ENCODE measurements at places on chromosomes 16 and 17. TPM values are rescaled to one million over a fixed set of nuclear protein-coding genes. Genes with fewer than 3 reads are reported as not detected.

Gene CD7
- not detected for total RNA-seq

Gene C16orf92
- total RNA-seq: not detected

Gene GRB2
- 91.2 TPM for total RNA-seq

Gene NPIPA8
- not detected for total RNA-seq

Gene CBX2
- 14.1 TPM for total RNA-seq

Gene IL17C
- not detected for total RNA-seq

Gene RUNDC3A
- total RNA-seq: not detected

Gene FN3KRP
- 19.1 TPM for total RNA-seq

Gene ABI3
- total RNA-seq: 12.9 TPM

Gene HBA2
- 0.42 TPM for total RNA-seq

Gene ASPHD1
- total RNA-seq: not detected

Gene RHOT1
- total RNA-seq: 40.3 TPM

Gene NPIPB2
- total RNA-seq: 1.0 TPM

Gene ATAD5
- total RNA-seq: 6.6 TPM

Gene NDUFAF8
- total RNA-seq: 26.9 TPM

Gene SLC6A2
- total RNA-seq: not detected

Gene FBXO39
- 3.7 TPM for total RNA-seq

Gene SGCA
- total RNA-seq: not detected

Gene CCR7
- total RNA-seq: 0.33 TPM

Gene MYH13
- not detected for total RNA-seq

Gene ENDOV
- total RNA-seq: 19.5 TPM

Gene SSTR5
- 0.17 TPM for total RNA-seq

Gene G6PC3
- 14.3 TPM for total RNA-seq

Gene NLRC3
- 2.0 TPM for total RNA-seq

Gene KRTAP9-2
- not detected for total RNA-seq

Gene CD300LB
- total RNA-seq: not detected

Gene LDHD
- total RNA-seq: 1.7 TPM

Gene TRIM72
- total RNA-seq: not detected

Gene PLEKHH3
- total RNA-seq: 20.0 TPM

Gene ADORA2B
- total RNA-seq: 3.6 TPM

Gene CNTNAP1
- 41.2 TPM for total RNA-seq

Gene BRICD5
- total RNA-seq: 4.4 TPM

Gene KRT39
- total RNA-seq: not detected

Gene KRT40
- total RNA-seq: not detected

Gene KRT25
- not detected for total RNA-seq

Gene SEPTIN12
- not detected for total RNA-seq

Gene ALOXE3
- total RNA-seq: 0.05 TPM

Gene LGALS9B
- total RNA-seq: not detected

Gene OR2C1
- not detected for total RNA-seq

Gene FBF1
- 6.2 TPM for total RNA-seq

Gene PYDC1
- not detected for total RNA-seq

Gene ZNF213
- 14.6 TPM for total RNA-seq

Gene UBE2O
- total RNA-seq: 27.8 TPM

Gene CCL16
- total RNA-seq: 0.68 TPM

Gene CAPNS2
- 1.7 TPM for total RNA-seq

Gene HLF
- total RNA-seq: not detected

Gene MMP15
- 24.2 TPM for total RNA-seq

All from dermis blood vessel endothelial cell (primary cell).